Activated CD8-positive, alpha-beta memory T cell treated with anti-CD3 and anti-CD28 coated beads for 48 hours (primary cell): ENCODE measurements at places on chromosomes 1 and 21.

DNA sequence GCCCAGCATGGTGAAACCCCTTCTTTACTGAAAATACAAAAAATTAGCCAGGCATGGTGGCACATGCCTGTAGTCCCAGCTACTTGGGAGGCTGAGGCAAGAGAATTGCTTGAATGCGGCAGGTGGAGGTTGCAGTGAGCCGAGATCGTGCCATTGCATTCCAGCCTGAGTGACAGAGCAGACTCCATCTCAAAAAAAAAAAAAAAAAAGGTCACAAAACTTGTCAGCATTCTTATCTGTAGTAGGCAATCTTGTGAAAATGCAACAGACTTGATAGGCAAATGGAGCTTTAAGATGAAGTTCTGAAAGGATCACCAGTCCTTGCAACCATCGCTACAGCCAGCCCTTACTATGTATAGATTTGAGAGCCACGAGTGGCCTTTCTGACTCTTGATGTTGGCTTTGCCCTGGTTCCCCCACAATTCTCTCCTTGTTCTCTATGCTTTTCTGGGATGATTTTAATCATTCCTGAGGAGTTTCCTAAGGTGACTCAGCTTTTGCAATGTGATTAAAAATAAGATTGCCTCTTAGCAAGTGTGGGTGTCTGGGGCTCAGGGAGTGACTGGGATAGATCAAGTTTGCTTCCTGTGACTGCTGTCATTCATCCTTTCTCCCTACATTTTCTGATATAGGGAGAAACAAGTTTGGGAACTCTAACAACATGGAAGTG, 7.1 kb upstream of the MAP1LC3C start:
- no peak for DNase-seq

- no peak for DNase-seq
These were observed 79.5 kb downstream of the NR5A2 start for GRCh38 chr1:200107004-200107470.

DNA sequence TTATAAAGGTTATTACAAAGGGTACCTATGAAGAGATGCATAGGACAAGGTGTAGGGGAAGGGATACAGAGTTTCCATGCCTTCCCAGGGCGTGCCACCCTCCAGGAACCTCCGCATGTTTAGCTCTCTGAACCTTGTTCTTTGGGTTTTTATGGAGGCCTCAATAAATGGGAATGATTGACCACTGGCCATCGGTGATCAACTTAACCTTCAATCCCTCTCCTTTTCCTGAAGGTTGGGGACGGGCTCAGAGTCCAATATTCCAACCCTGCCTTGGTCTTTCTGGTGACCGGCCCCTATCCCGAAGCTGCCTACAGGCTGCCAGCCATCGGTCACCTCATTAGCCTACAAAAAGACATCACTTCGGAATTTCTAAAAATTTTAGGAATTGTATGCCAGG, 11.7 kb downstream of the CD244 start:
- no peak for DNase-seq

DNA sequence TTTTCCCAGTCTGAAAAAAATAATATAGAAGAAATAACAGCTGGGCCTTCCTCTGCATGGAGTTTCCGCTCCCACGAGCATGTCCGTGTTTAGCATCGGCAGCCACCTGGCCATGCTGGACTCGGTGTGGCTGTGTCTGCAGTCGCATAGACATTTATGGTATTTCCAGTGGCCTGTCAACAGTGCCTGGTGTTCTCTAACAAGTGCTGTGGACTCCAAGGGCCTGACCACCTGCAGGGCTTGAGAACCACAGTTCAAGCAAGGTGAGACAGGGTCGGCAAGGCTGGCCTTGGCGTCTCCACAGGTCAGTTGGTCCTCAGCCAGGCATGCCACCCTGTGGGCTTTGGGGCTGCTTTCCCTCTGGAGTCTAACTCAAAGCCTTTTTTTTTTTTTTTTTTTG, 124.8 kb downstream of the PGBD5 start:
- no peak for DNase-seq

DNA sequence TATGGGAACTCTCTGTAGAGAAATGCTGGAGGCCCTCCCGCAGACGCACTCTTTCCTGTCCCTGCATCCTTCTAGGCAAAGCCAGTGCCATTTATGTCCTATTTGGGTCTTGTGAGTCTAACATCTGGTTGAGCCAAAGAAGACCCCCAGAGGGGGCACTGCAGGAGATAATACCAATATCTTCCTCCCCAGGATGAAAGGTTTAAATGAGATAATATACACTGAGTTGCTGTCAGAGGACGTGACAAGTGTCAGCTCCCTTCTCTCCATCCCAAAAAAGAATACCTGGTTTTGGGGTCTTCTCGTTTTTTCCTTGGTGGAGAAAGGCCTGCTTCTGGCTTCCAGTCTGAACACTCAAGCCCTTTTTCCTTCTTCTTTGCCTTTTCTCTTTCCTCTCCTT, 7.6 kb downstream of the TCEA3 start:
- no peak for DNase-seq

DNA sequence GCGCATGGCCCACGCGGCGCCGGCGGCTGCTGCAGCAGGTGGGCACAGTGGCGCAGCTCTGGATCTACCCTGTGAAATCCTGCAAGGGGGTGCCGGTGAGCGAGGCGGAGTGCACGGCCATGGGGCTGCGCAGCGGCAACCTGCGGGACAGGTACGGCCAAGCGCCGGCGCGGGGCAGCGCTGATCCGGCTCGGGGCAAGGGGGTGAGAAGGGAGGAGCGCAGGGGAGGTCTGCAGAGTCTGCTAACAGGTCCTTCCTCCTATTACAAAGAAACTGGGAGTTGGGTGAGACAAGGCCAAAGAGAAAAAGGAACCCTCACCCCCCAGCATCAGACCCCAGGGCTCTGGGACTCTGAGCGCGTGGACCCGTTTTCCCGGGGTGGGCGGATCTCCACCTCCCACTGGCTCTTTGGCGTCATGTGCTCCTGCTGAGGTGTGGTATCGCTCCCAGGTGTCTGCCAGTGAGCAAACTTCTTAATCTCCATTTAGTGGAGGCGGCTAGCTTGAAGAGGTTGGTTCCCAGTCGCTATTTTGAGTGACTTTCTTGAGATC, 431 bp downstream of the MTARC1 start:
- no peak for DNase-seq

DNA sequence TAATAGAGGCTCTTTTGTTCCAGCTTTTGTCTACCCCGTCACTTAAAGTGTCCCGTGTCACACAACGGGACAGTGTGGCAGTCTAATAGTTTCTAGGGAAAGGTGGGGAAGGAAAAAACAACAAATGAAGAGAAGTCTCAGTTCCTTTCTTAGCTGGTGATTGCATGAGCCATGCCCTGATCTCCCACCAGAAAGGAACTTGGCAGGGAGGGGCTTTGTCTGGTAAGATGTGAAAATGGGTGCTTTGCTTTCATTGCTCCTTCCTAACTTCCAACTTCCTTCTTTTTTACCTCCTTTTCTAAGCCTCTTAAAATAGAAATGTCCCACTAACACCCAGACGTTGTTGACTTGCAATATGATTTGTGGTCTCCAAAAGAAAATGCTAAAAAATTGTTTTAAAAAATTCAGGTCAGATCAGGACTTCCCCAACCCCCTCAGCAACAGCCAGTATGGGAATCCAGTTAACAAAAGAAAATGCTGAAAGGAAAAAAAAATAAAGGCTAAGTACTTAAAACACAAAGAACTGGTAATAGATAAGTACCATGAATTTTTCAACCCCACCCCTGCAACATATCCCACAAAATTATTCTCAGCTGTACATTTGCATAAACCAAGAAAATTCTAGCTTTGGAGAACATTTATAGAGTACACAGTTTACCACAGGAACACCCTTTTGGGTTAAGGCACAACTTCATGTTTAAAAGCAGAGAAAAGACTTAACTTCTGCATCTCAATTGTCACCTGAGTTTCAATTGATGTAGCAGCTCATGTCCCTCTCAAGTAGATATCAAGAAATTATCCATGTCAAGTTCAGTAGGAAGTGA, 106.2 kb downstream of the NIBAN1 start:
- no peak for DNase-seq

GRCh38 chr1:1020000-1020404, at the start of gene AGRN:
Gene AGRN, plus strand, starts transcription at chr1:1020120. Its CDS starts 53 bp downstream, at chr1:1020173.
- DNase-seq, result no peak

DNA sequence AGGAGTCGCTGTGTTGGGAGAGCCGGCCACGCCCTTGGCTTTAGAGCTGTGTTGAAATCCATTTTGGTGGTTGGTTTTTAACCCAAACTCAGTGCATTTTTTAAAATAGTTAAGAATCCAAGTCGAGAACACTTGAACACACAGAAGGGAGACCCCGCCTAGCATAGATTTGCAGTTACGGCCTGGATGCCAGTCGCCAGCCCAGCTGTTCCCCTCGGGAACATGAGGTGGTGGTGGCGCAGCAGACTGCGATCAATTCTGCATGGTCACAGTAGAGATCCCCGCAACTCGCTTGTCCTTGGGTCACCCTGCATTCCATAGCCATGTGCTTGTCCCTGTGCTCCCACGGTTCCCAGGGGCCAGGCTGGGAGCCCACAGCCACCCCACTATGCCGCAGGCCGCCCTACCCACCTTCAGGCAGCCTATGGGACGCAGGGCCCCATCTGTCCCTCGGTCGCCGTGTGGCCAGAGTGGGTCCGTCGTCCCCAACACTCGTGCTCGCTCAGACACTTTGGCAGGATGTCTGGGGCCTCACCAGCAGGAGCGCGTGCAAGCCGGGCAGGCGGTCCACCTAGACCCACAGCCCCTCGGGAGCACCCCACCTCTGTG, 4.7 kb downstream of the C1orf35 start:
- DNase-seq, result no peak

DNA sequence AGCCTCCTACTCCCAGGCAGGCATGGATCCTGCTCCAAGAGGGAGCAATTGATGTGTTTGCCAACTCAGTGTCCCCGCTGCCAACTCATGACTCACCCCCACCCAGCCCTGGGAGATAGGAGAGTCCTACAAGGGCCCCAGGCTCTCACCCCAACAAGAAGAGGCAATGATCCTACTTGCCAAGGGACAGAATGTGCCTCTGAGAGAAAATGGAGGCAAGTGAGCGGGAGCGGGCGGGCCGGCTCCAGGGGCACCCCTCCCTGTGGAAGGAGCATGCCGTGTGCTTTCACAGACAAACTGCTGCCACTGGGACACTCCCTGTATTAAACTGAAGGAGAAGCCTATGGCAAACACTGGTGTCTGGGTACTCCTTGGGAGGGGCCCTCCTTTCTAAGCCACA, 16.7 kb downstream of the PKP1 start:
- no peak for DNase-seq

- no peak for DNase-seq
These were observed 184.1 kb upstream of the IVNS1ABP start for GRCh38 chr1:185501099-185501498.
